ENCODE measurements at places on chromosomes 6 and 20.

- no peak for DNase-seq
Observed at GRCh38 chr6:45378334-45378926, 696 bp upstream of the SUPT3H start.

DNA sequence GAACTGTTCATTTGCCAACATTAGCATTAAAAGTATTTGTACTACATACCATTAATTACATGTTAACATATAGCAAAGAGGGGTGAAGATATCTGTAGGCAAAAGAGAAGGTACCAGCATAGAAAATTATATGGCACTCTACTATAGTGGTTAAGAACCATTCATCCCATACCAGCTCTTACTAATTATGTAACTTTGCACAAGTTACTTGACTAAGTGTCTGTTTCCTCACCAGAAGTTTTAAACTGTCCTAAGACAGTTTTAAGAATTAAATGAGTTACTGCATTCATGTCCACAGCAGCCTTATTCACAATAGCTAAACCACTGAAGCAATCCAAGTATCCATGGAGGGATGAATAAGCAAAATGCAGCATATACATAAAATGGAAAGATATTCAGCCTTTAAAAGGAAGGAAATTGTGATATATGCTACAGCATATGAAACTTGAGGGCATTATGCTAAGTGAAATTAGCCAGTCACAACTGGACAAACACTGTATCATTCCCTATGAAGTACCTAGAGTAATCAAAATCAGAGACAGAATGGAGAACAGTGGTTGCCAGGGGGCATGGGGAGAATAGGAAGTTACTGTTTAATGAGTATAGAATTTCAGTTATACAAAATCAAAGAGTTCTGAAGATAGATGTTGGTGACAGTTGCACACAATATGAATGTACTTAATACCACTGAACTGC lies 98.9 kb downstream of the RNGTT start:
- no peak for DNase-seq

DNA sequence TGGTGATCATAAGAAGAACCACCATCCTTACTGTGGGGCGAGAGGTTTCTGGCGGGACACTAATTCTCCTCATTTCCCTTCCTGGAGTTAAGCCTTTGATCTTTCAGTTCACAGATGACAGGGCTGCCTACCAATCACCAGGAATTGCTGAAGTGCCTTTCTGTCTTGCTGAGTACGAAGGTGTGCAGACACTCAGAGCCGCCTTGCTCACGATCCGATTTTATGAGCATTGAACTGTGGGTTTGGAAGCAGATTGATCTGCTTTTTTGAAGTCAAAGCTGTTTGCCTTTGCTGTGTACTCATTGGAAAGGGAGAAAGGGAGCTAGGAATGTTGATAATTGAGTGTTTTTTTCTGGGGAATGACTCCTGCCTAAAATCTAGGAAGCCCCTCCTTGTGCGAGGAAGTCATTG lies 129.1 kb upstream of the SALL4 start:
- DNase-seq, result no peak

DNA sequence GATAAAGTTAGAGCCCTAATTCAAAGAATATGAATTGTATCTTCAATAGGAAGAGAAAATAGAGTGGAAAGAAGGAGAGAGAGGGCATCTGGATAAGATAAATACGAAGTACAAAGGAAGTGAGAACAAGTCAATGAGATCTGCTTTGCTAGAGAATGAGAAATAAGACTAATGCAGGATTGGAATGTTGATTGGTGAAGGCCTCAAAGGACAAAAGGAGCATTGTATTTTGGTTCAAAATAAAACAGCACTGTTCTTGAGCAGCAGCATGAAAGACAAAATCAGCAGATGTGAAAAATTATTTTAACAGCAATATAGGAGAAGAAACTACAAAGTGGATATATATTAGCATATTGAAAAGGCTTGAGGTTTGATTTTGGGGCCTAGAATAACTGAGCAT lies 5.1 kb upstream of the TMEM244 start:
- DNase-seq, result no peak

GRCh38 chr6:148339766-148340165 lies 2.9 kb upstream of the SASH1 start:
- no peak for DNase-seq

DNA sequence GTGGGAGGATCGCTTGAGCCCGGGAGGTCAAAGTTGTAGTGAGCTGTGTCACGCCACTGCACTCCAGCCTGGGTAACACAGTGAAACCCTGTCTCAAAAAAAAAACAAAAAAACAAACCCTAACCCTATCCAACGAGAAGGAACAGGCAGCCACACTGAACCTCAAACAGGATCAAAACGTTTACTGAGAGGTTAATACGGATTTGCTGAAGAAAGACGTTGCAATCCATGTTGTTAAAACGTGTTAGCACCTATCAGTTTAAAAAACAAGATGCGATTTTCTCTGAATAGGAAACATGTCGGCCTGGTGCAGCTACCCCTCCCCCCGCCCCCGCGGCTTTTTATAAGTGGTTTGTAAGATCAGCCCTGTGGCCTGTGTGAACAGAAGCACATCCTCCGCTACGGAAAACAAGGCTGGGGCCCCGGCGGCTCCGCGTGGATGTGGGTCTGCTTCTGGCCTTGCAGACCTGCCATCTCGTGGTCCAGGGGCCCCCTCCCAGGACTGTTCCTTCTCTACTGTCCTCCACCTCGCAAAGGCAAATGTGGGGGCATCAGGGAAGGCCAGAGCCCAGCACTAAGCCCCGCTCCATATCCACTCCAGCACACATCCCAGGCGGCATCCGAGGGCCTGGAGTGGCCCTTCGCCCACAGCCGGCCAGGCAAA lies 11.4 kb downstream of the SLC2A4RG start:
- DNase-seq, result peak; percentile 81

- no peak for DNase-seq
Observed at GRCh38 chr6:49790341-49790740, 3.3 kb upstream of the PGK2 start.

DNA sequence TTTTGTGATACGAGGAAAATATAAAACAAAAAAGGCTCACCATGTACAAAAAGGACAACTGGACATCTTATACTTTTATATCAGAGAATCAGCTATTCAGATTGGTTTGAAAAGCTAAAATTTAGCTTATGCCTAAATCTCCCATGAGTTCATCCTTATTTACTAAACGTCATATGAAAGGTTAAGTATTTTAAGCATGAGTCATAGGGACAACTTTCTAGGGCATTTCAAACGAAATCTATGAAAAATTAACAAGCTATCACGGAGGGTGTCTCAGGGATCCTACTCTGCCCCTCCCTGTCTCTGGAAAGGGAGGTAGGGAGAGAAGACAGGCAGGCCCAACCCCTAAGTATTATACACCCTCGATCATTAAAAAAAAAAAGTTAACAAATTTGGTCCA lies 124.1 kb upstream of the LOC128125822 start:
- no peak for DNase-seq

DNA sequence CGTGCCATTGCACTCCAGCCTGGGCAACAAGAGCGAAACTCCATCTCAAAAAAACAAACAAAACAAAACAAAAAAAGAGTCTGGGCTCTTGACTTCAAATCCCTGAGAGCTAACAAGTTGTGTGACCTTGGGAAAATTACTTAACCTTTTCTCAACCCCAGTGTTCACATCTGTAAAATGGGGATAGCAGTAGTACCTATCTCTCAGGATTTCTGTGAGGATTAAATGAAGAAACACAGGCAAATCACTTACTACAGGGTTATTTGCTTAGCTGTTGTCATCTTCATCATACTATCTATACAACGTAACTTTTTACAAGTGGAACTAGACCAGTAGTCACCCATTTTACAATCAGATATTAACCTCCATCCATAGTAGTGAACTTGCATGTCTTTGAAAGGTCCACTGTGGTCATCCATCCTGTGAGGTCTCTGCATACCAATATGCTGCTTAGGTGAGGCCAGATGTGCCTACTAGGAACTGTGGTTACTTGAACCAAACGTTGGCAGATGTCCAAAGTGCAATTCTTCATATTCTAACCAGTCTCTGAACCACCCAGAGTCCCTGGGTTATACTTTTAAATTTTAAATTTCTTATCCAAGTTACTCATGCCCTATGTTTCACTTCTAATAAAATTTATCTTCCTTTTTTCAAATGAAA lies 128.9 kb upstream of the BEND3 start:
- DNase-seq, result no peak

- no peak for DNase-seq
Observed at GRCh38 chr6:20946022-20946421, 411.8 kb downstream of the CDKAL1 start.

GRCh38 chr6:30325150-30325872 lies 1.4 kb upstream of the TRIM39 start:
- no peak for DNase-seq

- DNase-seq, result no peak
Observed at GRCh38 chr6:147675281-147675680, 166.8 kb downstream of the SAMD5 start.

DNA sequence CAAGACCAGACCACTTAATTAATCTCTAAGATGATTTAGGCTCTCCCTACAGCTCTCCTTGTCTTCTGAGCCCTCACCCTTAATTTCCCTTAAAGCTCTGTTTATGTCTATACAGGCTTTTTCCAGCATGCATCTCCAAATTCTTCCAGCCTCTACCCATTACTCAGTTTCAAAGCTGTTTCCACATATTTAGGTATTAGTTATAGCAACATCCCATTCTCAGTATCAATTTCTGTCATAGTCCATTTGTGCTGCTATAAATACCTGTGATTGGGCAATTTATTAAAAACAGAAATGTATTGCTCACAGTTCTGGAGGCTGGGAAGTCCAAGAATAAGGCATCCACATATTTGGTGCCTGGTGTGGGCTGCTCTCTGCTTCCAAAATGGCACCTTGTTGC lies 2.3 kb upstream of the SERPINB1 start:
- DNase-seq, result no peak

GRCh38 chr6:31701666-31702404 lies 1.3 kb downstream of the ABHD16A start:
- DNase-seq, result no peak

DNA sequence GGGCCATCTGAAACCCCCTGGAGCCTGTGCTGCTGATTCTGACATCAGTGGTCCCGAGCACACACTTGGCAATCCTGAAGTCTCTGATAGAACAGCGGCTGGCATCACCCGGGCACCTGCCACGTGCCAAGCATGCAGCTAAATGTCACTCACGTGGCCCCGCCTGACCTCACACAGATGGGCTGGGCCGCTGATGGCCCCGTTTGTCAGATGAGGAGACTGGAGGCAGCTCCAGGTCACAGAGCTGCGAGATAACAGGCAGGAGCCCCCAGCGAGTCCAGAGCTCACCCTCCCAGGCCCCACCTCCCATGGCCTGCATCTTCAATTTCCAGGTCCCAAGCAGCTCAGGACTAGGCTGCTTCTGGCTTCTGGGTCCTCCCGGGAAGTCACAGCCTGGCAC lies 67.2 kb downstream of the YTHDF1 start:
- DNase-seq, result no peak

GRCh38 chr6:138736640-138737039 lies 36.9 kb upstream of the CCDC28A start:
- DNase-seq, result no peak

- no peak for DNase-seq
Observed at GRCh38 chr6:84019842-84020211, 13.7 kb upstream of the MRAP2 start.

- DNase-seq, result no peak
Observed at GRCh38 chr20:11850901-11851300, 66.8 kb upstream of the BTBD3 start.

DNA sequence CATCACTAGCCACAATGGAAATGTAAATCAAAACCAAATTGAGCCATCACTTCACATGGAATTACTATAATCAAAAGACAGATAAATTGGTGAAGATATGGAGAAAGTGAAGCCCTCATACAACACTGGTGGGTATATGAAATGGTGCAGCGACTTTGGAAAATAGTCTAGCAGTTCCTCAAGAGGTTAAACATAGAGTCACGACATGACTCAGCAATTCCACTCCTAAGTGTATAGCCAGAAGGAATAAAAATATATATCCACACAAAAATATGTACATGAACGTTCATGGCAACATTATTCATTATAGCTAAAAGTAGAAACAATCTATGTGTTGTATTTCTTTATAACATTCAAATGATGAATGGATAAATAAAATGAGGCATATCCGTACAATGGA lies 33.1 kb upstream of the SH3BGRL2 start:
- no peak for DNase-seq

GRCh38 chr6:39979461-39980328 lies 45.4 kb upstream of the MOCS1 start:
- no peak for DNase-seq

DNA sequence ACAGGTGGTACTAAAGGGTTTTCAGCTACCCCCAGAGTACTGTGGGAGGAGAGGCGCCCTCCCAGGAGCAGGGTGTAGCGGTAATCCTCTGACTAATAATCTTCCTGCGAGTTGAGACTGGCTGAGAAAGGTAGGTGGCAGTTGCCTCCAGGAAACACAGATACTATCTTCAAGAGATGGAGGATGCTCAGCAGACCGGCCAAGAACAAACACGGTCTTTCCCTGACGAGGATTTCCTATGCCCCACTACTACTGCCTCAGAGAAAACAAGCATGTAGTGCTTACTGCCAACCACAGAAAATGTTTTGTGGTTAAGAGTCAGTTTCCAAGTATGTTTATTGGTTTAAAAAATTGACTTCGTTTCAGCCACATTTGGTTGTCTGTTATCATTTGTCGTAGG lies 26.8 kb downstream of the C6orf89 start:
- DNase-seq, result peak; percentile 75

DNA sequence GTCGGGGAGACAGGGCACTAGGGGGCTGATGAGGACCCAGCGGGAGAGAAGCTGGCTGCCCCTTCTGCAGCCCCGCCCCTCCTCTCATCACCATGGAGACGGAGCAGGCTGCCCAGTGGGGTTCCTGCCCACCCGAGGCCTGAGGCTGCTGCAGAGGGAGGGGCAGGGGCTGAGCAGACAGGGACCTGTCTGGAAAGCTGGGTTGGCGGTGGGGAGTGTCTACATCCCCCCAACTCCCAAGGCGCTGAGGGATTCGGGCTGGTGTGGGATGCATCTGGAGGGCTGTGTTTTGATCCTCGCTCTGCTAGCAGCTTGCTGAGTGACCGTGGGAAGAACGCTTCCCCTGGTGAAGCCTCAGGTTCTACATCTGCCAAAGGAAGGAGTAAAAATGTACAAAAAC lies 1.2 kb upstream of the BPI start:
- no peak for DNase-seq

DNA sequence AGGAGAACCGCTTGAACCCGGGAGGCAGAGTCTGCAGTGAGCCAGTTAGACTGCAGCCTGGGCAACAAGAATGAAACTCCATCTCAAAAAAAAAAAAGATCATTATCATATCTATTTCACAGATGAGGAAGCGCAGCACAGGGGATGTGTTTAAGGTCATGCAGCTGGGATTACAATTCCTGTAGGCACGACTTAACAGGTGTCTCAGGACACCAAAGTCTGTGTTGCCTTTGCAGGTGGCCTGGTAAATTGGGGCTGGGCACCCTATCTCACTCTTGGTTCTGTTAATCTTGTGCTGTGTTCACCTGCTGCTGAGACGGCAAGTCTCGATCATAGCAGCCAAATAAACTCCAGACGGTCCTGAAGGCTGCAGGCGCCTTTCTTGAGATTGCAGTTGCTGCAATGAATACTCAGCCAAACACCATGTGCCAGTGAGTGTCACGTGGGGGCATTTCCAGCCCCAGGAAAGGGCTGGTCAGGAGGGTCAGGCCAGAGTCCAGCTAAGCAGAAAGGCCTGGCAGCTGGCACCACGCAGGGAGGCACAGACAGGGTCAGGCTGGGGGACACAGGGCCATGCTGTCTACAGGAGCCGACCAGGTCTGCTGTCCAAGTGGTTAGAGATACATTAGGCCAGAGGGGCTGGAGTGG lies 55.8 kb downstream of the FGD2 start:
- DNase-seq, result no peak

GRCh38 chr20:15319439-15319838 lies 982.0 kb upstream of the FLRT3 start:
- DNase-seq, result no peak
